ENCODE measurements at places on chromosomes 13 and 19.

DNA sequence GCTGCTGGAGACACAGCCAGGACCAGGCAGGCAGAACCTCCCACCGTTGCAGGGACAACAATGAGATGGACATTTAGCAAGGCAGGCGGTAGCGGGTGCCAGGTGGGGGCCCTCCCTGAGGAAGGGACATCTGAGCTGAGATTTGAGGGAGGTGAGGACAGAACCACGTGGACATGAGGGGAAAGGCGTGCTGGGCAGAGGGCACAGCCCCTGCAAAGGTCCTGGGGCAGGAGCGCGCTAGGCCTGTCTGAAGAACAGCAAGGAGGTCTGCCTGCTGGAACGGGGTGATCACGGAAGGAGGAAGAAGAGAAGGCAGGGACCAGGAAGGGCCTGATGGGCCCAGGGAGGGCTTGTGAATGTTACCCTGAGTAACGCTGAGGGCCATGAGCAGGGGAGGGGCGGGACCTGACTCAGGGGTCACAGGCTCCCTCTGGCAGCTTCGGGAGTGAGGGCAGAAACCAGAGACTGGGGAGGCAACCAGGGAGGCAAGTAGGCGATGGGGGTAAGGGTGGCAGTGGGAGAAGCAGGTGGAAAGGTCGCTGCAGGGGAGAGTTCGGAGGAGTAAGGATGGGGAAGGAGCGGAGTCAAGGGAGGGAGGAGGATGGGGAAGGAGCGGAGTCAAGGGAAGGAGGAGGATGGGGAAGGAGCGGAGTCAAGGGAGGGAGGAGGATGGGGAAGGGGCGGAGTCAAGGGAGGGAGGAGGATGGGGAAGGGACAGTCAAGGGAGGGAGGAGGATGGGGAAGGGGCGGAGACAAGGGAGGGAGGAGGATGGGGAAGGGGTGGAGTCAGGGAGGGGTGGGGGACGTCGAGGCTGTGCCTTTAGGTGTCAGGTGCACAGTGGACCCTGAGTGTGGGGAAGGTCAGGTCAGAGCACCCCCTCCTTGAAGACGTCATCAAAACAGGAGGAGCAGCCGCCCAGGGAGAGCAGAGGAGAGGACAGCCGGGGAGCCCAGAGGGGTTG lies 15.7 kb upstream of the B3GNT3 start:
- DNase-seq: no peak

DNA sequence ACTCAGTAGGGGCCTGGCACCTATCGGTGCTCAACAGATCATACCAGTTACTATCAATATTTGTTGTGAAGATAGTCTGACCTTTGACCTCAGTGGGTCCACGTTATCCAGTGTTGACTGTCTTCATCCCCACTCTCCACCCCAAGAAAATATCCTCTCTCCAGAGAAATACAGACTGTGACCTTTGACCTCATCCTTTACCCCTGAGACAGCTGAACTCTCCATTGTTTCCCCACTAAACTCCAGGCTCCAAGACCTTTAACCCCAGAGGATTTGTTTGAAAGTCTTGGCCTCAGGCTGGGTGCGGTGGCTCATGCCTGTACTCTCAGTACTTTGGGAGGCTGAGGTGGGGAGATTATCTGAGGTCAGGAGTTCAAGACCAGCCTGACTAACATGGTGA lies 22.6 kb upstream of the PPP5C start:
- DNase-seq: no peak

DNA sequence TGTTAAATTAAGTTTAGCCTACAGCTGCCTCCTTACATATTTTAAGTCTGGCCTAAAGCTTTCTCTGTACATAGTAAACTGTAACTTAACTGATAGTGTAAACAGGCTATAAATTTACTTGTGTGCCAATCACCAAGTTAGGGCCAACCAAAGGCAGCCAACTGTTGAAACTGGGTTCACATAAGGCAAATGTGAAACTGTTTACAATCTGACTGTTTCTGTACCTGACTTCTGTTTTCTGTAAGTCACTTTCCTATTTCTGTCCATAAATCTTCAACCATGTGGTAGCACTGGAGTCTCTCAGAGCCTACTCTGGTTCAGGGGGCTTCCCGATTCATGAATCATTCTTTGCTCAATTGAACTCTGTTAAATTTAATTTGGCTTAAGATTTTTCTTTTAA lies 103.1 kb downstream of the RAP2A start:
- no peak for DNase-seq

DNA sequence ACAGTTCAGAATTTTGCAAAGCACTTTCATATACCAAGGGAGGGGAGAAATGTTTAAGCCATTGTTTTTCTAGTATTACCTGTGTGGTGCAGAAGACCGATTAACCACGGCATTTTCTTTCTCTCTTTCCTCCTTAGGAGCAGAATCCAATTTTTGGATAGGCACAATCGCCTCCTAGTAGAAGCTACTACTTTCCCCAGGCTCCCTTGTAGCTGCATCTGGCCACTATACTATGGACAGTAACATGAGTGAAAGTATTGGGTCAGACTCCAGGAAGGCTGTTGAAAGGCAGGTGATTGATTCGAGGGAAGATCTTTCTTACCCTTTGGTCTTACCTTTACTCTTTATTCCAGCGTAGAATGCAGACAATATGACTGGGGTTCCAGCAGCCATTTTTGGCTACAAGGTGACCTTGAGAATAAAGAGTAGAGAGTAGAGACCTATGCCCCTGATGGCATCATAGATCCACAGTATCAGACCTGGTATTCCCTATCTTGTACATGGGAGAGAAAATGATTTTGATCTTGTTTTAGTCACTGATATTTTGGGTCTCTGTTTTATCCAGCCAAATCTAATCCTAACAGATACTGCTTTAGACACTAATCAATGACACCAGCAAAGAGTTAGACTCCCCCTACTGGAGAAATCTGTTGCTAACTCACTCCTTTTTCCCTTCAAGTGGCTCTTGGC lies 77.0 kb downstream of the LRRC63 start:
- no peak for DNase-seq

DNA sequence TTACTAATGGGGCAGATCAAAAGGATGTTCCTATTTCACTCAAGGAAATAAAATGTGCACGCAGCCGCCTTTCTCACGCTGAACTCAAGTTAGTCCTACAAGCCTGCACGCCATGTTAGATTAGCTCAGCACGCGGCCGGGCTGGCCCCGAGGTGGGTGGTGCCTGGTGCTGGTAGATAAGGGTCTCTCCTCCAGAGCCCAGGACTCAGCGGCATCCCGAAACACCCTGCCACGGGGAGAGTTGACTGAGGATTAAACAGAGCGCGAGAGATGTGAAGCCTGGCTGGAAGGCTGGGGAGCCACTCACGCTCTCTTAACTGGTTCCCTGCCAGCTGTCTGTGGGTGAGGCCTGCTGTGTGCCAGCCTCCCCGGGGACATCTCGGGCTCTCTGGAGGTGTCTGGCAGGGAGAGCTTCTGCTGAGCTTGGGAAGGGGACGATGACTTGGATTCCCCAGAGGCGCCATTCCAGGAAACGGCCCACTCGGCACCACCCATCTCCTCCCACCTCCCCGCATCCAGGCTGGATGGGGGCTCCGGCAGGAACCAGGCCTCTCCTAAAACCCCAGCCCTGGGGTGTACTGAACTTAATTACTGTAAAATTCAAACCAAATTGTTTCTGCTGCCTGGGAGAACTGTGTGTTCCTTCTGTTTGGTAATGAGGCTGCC lies 122.2 kb downstream of the KDM4B start:
- no peak for DNase-seq

DNA sequence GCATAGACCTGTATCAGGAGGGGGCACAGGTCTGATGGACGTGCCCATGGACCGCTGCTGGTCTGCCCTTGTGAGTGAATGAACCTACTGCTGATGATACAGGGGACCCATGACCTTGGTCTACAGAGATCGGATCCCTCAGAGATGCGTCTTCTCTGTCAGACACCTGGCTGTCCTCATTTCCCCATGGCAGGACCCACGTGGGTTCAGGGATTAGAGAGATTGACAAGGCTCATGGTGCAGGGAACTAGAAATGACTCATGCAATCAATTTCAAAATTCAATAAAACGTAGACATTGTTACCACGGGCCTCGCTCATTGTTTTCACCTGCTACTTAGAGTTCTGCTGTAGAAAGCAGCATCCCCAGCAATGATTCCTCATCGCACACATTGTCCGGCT lies 962 bp upstream of the TPRX1 start:
- DNase-seq: no peak

DNA sequence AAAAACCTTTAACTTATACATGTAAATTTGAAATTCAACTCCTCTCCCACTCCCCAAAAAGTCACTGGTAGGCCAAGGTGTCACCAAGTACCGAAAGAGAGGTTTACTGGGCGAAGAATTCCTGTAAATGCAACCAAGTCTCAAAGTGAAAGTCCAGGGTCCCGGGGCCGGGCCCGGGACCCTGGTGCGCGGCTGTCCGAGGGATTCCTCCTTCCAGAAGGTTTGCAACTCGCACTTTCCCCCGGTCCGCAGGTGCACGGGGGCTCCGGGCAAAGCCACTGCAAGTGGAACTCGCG lies 1.1 kb downstream of the STK24 start:
- no peak for DNase-seq

DNA sequence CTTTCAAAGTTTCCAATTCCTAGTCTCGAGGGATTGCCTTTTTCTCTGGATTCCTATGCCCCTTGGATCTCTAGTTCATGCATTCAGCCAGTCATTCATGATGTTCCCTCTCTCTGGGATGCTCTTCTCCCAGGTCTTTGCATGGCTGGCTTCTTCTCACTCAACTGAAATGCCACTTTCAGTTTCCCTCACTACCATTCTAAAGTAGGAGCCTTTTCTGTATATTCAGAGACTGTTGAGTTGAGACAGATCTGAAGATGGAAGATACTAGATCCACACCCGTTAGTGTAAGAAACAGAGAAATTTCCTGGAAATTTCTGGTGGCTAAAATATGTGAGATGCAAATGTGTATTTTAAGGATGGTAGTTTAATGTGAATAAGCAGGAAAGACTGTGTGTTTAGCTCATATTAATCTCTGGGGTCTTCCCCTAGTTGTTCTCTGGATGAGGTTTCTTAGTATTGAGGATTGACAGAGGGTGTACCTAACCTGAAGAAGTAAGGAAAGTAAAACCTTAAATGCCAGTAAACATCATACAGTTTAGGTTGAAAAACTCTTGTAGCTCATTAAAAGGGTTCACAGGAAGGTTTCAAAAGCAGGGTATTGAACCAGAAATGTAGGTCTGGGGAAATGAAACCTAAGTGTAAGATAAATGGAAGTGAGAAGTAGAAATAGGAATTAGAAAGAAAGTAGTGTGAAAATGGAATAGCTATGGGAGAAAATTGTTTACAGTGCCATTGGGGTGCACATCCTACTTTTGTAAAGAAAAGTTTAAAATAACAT lies 331.3 kb downstream of the NDFIP2 start:
- no peak for DNase-seq

DNA sequence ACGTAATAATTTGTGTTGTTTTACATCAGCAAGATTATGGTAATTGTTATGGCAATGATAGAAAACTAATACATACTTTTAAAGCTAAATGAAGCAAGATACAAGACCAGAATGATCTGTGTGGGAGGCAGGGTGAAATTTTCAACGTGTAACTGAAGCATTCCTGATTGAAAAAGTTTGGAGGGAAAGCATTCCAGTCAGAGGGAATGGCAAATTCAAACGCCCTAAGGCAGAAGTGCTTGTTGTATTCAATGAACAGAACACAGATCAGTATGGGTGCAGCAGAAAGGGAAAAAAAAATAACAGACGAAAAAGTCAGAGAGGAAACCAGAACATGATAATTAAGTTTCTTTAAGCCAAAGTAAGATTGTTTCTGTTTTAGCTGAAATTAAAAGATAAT lies 928.5 kb upstream of the SLITRK1 start:
- DNase-seq: no peak

GRCh38 chr13:39037410-39037879 lies 444 bp downstream of the PROSER1 start:
- DNase-seq: peak; percentile 48

DNA sequence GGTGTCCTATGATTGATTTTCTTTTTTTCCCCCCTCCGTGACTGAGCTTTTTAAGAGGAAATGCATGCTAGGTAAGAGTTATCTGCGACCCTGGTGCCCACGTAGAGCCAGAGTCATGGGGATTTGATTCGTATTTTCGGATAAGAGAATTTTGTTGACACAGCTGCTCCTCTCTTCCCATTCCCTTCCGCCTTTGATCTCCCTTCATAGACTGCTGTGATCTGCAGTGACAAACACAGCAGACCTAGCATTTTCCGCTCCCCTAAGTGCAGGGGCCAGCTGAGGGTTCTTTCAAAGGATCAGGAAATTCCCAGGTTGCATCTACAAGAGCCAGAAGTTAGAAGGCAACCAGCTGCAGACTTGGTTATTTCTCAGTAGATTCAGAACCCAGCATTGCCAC lies 70.5 kb downstream of the ZNF568 start:
- DNase-seq: peak; percentile 1

- DNase-seq: no peak
Observed at GRCh38 chr19:15432018-15432494, 13.3 kb upstream of the AKAP8L start.

DNA sequence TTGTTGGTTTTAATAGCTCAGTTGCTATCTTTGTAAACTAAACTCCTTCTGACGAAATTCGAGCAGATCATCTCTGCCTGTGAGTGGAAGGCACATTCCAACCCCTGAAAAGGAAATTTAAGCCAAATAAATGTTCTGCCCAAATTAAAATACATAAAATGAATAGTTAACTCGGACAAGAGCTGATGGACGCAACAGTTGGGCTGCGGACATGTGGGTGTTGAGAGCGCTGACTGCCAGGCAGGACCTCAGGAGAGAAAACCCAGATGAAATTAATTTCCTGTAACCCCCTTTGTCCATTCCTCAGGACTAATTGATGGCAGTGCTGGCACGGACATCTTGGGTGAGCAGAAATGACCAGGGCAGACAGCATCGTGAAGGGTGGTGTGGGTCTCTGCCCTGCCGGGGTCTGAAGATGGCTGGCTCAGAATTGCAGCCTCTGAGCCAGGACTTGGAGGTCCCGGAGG lies 86.5 kb downstream of the TSHZ3 start:
- no peak for DNase-seq

DNA sequence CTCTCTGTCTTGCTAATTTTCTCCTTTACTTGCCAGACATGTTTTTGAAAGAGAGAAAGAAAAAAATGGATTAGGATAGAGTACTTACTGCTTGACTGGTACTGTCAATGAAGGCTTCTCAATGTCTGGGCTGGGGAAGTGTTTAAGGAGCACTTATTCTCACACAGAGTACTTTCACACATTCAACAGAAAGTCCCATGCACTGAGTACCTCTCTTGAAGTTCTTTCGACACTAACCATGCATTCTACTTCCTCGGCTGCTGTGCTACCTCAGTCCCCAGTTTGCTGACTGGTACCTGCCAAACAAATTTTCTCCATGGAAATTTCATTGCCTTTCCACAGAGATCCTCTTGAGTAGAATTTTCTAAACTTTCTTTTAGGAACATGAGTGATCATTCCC lies 281.9 kb downstream of the RBM26 start:
- no peak for DNase-seq

- DNase-seq: no peak
Observed at GRCh38 chr19:573519-573825, 1.1 kb downstream of the BSG start.

DNA sequence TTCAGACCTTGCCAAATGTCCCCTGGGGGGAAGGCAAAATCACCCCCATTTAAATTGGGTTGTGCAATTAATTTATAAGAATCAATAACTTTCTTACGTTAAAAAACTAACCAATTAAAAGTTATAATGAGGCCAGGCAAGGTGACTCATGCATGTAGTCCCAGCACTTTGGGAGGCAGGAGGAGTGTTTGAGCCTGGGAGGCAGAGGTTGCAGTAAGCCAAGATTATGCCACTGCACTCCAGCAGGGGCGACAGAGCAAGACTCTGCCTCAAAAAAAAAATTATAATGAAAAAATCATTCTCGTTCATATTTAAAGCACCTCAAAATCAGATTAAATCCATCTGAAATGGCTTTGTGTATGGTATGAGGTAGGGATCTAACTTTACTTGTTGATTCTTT lies 18.4 kb upstream of the SIGLEC14 start:
- DNase-seq: no peak

GRCh38 chr19:2982983-2983350 lies 5.6 kb downstream of the TLE6 start:
- DNase-seq: peak; percentile 96

Data from NCI-H1105 (cell line).